ENCODE measurements at places on chromosomes 4 and X.

DNA sequence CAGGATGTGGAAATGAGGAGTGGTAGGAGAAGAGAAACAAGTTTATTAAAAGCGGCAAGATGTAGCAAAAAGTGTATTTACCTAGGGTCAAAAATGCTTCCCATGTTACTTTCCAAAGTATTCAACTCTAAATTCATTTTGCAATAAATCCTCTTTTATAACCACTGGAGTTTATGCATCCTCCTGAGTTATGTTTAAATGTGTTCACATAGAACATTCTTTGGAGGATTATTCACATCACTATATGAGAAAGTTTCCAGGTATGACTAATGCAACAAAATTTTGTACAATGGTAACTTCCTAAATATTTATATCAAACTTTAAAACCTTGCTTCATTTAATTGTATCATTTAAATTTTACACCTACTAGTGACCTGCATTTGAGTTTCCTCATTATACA, 870.6 kb upstream of the SLIT2 start:
- DNase-seq: no peak

GRCh38 chr4:161466316-161466715, 697.5 kb downstream of the FSTL5 start:
- DNase-seq: no peak

GRCh38 chr4:147683188-147683591, 773 bp downstream of the PRMT9 start:
- peak; percentile 46 for DNase-seq

DNA sequence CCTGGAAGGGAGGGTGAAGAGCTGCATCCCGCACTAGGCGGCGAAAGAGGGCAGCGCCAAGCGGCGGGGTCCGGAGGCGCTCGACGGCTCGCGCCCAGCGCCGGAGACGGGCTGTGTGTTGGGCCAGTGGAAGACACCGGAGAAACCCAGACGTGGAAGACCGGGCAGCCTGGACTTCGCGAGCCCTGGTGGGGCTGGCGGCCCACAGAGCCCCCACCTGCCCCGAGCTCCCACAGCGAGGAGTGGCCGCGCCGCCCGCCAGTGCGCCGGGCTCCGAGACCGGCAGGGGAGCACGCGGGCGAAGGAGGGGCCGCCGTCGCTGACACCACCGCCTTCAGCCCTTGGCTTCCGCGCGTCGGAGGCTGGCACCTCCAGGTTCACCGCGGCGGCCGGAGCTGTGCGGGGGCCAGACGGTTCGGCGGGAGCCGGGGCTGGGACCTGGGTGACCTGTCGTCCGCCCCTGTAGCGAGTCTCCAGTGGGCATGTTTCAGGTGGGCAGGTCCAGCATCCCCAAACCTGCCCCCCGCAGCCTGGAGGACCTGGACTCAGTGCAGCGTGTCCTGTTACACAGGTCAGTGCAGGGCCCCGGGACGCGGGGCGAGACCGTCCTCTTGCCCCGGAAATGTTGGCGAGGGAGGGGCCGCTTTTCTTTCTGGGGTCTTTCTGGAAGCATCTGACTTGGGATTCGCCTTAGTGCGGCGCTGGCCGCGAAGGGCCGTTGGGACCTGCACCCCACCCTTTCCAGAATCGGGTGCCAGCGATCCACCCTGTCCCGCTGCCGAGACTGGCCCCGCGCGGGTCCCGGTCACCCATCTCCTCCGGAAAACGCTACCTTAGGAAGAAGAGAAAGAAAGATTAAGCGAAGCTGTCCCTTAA, 9.6 kb upstream of the INTU start:
- DNase-seq: peak; percentile 38

DNA sequence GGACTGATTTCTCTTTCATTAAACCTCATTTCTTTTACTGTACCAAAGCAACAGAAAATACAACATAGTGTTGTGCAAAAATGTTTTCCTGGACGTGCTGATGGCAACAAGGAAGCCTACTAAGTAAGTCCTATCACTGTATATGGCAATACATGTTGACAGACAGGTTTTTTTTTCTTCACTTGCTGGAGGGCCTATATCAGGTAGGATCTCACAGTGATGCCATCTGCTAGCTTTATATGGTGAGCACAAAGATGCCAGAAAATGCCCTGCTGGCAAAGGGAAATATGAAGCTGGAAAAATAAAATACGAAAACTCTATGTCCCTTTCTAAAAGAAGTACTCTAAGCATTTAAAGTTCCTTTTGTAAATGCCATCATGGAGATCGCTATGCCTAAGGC, 119.0 kb upstream of the PDLIM3 start:
- DNase-seq: no peak

- DNase-seq: no peak
These were observed at the start of gene PLAC1 for GRCh38 chrX:134658002-134658759. Gene PLAC1 (minus strand): TSS chrX:134658471. CDS start chrX:134566682, 91,789 bp downstream.

DNA sequence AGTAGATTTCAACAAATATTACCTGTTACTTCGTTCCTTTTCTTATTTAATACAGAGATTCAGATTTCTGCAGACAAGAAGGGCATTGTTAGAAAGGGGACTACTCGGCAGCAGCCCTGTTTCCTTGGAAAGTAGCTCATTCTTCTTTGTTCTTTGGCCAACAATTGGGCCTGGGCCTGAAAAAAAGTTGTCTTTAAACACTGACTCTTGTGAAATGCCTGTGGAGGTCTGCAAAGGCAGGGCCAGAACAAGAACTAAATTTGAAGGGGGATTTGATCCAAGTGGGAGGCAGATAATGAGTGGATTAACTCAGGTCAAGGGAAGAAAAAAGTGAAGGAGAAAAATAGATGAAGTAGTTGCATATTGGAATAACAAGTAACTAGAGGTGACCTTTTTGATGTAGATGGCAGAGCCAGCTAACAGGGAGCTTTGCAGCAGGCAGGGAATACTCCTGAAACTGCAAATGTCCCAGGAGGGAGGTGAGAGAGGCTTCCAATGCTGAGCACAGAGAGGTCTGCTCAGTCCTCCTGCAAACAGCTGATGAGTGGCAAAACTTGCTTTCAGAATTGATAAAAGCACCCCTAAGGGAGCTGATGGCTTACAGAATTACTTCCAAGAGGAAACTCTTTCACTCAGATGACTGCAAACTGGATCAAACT, 393.2 kb upstream of the HS3ST1 start:
- DNase-seq: no peak

- no peak for DNase-seq
These were observed 132.2 kb downstream of the VEGFC start for GRCh38 chr4:176660561-176660960.

GRCh38 chrX:105464618-105465017, 244.1 kb upstream of the TEX13A start:
- no peak for DNase-seq

DNA sequence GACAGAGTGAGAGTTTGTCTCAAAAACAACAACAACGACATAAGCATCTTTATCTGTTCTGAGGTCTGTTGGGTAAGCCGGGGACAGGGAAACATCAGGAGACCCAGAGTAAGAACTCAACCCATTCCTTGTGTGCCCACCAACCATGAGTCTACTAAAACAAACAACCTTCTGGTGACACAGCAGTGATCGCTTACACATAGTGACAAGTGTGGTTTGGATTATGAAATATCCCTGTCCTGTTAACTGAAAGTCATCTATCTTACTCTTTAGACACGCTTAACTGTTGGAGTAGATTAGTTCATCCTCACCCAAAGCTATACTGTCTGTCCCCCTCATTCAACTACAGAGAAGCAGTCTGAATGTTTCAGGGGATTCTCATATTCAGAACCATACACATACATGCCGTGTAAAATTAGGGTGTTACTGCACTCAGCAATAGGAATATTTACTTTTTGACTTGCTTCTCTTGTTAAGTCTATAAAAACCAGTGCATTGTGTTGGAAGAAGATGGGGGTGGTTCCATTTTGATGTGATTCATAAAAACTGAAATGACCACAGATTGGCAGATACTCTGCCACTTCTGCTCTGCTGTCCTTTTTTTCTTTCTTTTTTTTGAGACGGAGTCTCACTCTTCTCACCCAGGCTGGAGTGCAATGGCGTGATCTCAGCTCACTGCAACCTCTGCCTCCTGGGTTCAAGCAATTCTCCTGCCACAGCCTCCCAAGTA, 27.4 kb downstream of the PHKA2 start:
- no peak for DNase-seq

GRCh38 chr4:22556495-22556894, 40.6 kb upstream of the ADGRA3 start:
- DNase-seq: no peak

- DNase-seq: no peak
These were observed 101.6 kb downstream of the KLHL8 start for GRCh38 chr4:87118826-87119225.

GRCh38 chr4:89142691-89143669, 31.6 kb downstream of the TIGD2 start:
- DNase-seq: no peak

- no peak for DNase-seq
These were observed 147.4 kb downstream of the IL15 start for GRCh38 chr4:141783770-141784169.

Data from muscle of arm (tissue), 14 donors.